ENCODE measurements at places on chromosomes 5 and 9.

DNA sequence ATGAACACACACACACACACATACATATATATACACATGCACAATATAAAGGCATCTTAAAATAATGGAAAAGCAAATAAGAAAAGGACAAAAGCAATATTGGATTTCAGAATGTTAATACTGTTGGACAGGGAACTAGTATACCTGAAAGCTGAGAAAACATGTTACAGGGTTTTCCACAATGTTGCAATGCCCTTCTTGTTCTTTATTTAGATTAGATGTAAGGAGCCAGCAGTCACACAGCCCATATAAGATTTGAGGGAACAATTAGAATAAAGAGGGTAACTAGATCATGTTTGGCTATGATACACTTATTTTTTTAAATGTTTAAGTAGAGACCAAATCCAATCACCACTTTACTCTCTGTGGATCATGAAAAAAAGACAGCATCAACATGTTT lies 61.7 kb downstream of the SH3TC2 start:
- peak; percentile 45 for DNase-seq

DNA sequence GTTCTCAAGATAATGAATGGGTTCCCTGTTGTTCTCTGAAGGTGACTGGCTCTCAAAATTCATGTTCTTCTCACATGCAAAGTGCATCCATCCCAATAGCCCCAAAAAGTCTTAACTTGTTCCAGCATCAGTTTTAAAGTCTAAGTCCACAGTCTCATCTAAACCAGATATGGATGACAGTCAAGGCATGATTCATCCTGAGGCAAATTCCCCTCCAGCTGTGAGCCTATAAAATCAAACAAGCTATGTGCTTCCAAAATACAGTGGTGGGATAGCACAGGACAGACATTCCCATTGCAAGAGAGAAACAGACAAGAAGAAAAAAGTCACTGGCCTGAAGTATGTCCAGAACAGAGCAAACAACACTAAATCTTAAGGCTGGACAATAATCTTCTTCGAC lies 25.4 kb downstream of the FBXO10 start:
- DNase-seq, result peak; percentile 31

DNA sequence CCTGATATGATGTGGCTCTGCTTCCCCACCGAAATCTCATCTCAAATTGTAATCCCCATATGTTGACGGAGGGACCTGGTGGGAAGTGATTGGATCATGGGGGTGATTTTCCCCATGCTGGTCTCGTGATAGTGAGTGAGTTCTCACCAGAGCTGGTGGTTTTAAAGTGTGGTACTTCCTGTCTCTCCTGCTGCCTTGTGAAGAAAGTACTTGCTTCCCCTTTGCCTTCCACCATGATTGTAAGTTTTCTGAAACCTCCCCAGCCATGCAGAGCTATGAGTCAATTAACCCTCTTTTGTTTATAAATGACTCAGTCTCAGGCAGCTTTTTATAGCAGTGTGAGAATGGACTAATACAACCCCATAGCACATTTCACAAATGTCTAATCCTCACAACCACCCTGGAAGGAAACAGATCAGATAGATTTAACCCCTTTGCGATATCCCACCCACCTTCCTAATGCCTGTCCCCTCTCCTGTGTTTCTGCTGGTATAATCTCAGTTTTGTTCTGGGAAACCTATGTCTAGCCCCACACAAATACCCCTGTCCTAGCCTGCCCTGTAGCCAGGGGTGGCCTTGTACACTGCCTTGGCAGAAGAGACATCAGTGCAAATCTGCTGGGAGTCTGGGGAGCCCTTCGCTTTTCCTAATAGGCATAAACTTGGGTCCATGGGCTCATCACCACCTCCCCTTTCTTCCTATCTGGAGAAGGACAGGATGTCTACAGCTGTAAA lies 157.0 kb upstream of the RAI14 start:
- DNase-seq, result peak; percentile 68

DNA sequence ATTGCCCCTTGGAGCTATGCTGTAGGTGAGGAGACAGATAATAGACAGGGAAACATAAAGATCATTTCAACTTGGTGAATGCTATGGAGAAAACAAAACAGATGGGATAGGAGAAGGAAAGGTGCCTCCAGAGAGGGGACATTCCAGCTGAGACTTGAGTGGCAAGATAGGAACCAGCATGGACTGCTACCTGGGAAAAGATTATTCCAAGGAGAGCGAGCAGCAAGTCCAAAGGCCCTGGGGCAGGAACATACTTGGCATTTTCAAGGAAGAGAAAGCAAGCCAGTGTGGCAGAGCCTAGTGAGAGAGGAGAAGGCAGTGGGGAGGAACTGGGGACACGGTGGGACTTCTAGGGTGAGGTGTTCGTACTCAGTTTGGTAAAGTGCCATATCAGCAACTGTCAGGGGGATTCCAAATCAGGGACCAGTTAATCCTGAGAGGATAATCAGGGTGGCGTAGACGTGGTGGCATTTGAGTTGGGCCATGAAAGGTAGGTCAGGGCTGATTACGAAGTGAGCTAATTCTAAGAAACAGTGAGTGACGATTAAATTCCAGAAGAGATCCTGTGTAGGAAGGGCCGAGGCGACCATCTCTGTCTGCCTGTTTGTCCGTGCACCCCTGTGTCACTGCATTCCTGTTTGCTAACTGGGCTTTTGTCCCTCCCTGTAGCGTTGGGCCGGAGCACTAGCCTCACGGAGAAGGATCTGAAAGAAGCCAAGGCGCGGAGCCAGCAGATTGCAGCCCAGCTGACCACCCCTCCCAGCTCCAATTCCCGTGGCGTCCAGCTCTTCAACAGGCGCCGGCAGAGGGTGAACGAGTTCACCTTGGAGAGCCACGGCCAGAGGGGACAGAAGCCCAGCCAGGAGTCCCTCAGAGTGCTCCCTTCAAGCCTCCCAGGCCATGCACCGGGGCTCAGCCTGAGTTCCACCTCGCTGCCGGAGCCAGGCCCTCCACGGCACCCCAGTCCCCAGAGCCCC lies 7.1 kb downstream of the SYNPO start:
- DNase-seq, result no peak

DNA sequence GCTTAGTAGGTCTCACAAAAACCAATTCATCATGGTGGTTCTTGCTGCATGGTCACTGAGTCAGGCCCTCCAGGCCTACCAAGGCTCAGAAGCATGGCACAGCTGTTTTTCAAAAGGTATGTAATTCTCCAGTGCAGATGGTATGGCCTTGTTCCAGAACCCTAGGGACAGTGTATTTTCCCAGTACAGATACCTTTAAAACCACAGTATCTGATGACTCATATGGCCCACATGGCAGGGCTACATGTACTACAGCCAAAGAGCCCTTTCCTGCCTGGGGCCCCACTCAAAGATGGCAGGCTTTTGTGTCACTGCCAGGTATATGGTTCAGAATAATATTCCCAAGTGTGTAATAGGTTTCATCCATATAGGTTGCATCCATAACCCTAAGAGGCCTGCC lies 16.5 kb downstream of the CSF2 start:
- DNase-seq, result peak; percentile 65

DNA sequence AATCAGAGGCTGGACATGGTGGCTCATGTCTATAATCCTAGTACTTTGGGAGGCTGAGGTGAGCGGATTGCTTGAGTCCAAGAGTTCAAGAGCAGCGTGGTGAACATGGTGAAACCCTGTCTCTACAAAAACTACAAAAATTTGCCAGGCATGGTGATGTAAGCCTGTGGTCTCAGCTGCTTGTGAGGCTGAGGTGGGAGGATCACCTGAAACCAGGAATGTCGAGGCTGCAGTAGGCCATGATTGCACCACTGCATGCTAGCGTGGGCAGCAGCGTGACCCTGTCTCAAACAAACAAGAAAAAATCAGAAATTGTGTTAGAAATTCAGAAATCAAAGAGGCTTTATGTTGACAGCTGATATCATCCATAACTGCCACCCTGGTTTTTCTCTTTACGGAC lies 21.4 kb downstream of the JMY start:
- no peak for DNase-seq

GRCh38 chr5:14209222-14209822 lies 66.2 kb downstream of the TRIO start:
- DNase-seq, result no peak

GRCh38 chr5:159704160-159704559 lies 212.1 kb upstream of the ADRA1B start:
- peak; percentile 49 for DNase-seq

GRCh38 chr5:174222891-174223290 lies 177.4 kb downstream of the NSG2 start:
- DNase-seq, result no peak

GRCh38 chr5:15577831-15578230 lies 77.9 kb downstream of the FBXL7 start:
- no peak for DNase-seq
